GM04504 (cell line): ENCODE measurements at places on chromosomes 3 and 15.

- no peak for DNase-seq
Measured at GRCh38 chr3:54736459-54736858, 191.4 kb downstream of the LRTM1 start.

DNA sequence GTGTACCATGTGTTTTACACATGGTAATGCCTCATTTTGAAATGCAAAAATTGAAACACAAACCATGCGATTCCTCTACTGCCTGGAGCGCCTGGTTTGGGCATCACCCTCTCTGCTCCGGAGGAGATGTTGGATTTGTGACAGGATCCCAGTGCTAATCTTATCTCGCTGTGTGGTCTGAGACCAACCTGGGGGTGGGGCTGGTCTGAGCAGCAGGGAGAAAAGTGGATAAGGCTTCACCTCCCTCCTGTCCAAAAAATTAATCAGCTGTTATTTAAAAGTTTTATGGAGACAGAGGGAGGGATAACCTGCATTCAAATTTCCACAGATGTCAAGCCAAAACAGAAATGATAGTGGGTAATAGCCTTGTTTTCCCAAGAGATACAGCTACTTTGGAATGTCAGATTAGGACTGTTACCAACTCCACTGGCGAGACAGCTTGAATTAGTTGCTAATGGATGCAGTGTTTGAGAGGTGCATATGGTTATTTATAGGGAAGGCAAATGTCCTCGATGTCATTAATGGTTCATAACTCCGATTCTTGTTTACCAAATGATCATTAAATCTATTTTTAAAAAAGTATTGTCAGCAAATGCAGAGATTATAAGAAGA, 54.0 kb upstream of the SKOR1 start:
- DNase-seq = no peak

- DNase-seq = no peak
Measured at GRCh38 chr15:84653584-84653909, 536 bp downstream of the WDR73 start.

DNA sequence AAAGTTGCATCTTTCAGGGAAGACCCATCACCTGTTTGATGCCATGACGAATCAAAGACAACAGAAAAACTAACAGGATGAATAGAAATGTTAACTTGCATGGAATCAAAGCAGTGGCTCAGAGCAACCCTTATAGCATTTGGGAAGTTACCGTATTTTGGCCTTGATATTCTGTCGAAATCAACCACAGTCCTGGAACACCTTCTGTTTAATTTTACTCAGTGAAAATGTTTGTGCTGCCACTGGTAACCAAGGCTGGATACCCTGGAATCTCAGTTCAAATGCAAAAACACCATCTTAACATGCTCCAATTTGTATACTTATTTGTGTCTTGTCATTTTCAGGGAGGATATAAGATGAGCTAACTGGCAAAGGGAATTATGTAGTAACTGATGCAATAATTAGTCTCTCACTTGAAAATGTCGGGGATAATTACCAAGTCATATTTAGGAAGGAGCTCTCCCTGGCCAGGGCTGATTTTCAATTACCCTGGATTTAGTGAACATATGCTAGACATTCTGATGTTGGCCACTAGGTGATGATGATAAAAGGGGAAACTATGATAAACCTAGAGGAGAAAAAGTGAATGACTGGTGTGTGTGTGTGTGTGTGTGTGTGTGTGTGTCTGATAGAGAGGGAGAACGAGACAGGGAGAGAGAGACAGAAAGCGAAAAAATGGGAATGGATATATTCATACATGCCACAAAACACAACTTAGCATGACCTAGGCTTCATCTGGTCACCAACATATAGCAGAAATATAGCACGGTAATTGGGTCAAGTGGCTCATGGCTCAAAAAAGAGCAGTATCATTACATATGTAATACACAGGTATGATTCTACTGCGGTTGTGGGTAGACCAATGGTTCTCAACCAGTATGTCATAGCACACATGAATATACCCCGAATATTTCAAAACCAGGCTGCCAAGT, 19.0 kb upstream of the PRICKLE2 start:
- DNase-seq = no peak

GRCh38 chr3:186669378-186670084, 3.7 kb downstream of the HRG start:
- no peak for DNase-seq

GRCh38 chr3:54649551-54649950, 278.3 kb downstream of the LRTM1 start:
- no peak for DNase-seq

- no peak for DNase-seq
Measured at GRCh38 chr3:150521463-150521862, 24.8 kb downstream of the SERP1 start.

DNA sequence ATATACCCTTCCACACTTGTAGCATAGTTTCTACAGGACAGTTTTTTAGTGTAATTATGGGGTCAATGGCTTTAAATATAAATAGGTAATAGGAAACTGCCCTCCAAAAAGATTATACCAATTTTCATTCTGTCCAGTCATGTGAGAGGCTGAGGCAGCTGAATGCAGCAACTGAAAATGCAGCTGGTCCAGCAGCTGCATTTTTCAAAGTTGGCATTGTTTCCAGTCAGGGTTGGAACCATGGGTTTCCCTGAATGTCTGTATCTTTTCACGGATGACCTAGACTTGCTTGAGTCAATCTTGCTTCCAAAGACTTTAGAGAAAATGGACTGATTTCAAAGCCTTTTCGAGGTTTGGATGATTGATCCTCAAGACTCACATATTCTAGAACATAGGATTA, 9.9 kb upstream of the KNL1 start:
- DNase-seq = no peak

- DNase-seq = no peak
Measured at GRCh38 chr15:67422296-67422695, 98.6 kb upstream of the C15orf61 start.

DNA sequence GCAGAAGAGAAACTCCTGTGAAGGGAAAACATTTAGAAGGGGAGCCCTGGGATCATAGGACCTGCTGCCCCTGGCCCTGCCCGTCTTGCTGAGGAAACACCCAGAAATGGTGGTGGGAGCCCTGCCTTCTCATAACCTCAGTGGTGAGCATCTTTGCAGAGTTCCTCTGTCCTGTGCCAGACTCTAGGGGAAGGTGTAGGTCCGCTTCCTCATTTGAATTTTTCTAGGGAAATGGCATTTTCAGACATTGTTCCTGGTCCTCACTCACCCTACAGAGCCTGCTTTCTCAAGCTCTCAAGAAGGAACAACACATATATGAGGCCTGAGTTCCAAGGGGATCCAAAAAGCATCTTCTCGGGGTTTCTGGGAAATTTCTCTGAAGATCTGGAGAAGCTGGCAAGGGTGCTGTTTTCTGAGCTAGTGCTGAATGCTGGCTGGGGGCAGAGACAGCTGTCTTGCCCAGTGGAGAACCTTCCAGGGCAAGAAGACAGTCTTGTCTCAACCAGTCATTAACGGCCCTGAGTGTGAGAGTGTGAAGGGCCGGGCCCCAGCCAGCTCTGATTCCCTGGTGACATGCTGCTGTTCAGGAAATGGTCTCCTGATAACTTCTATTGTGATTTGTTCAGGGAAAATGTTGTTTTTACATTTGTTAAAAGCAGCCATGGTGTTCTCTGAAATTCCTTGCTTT, 283.1 kb upstream of the LRRFIP2 start:
- DNase-seq = no peak

- DNase-seq = peak; percentile 69
Measured at GRCh38 chr15:62624547-62625378, 417.8 kb upstream of the TPM1 start.

DNA sequence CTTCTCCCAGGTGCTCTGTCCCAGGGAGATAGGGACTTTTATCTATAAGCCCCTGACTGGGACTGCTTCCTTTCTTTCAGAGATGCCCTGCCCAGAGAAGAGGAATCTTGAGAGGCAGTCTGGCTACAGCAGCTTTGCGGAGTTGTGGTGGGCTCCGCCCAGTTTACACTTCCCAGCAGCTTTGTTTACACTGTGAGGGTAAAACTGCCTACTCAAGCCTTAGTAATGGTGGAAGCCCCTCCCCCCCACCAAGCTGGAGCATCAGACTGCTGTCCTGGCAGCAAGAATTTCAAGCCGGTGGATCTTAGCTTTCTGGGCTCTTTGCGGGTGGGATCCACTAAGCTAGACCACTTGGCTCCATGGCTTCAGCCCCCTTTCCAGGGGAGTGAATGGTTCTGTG, 253.8 kb upstream of the ARL6 start:
- no peak for DNase-seq

GRCh38 chr3:148790370-148790769, 37.2 kb upstream of the CPB1 start:
- no peak for DNase-seq
